ENCODE measurements at places on chromosomes 5 and 9.

GRCh38 chr5:98927242-98927988 is 1.4 kb downstream of the CHD1 start:
- peak; percentile 2 for DNase-seq

- DNase-seq, result no peak
Observed at GRCh38 chr5:66958201-66958979, 238.2 kb downstream of the CD180 start.

GRCh38 chr5:20276061-20276958 is 288.3 kb upstream of the CDH18 start:
- no peak for DNase-seq

- DNase-seq, result no peak
Observed at GRCh38 chr9:133876836-133877235, 115.3 kb downstream of the VAV2 start.

- DNase-seq, result no peak
Observed at GRCh38 chr5:145777445-145778063, 57.6 kb downstream of the PRELID2 start.

DNA sequence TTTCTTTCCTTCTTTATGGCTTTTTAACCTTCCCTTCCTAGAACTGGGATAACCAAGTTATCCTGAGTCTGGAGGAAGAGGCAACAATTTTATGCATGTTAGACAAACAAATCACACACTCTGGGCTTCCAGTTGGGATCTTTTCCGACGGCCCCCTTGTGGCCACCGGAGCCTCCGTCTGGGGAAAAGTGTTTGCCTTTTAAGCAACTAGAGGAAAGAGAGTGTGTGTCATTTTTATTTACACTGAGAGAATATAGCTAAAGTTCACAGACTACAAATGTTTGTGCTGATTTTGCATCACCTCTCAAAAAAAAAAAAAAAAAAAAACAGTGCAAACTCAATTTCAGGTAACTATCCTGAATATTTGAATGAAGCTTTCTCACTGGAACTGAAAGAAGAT is 126.2 kb downstream of the SEMA6A start:
- DNase-seq, result no peak

DNA sequence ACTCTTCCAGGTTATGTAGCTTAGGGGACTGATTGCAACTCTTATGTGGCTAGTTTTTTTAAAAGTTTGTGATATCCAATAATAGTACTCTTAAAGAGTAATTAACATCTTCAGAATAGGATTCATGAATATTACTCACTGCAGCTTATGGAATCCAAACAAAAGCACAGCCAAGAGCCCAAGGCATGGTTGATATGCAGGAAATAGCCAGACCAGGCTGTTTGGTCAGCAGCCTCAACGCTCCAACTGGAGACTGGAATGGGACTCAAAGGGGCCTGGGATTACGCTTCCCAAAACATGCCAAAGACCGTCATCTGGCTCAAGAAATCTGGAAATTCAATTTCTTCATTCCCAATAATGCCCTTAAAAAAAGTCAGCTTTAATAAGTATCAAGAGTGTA is 268.6 kb downstream of the SEC61B start:
- no peak for DNase-seq

GRCh38 chr5:10490927-10491672 is 49.4 kb downstream of the ROPN1L start:
- DNase-seq, result no peak

DNA sequence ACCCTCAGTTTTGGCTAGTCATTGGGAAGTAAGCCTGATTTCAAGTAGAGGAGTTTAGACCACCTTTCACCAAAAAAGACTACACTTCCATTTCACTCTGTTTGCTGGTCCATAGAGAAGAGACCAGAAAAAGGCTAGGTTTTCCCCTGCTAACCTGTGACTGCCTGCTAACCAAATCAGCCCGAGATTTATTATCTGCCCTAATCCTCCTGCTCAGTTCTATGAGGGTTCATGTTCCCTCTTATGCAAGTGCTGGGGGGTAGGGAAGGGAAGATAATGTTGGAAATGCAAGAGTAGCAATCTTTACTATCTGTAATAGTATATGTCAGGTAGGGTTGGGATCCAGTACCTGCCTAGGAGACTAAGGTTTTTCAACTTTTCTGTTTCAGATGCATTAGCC is 51.6 kb upstream of the CCNG1 start:
- DNase-seq, result no peak

DNA sequence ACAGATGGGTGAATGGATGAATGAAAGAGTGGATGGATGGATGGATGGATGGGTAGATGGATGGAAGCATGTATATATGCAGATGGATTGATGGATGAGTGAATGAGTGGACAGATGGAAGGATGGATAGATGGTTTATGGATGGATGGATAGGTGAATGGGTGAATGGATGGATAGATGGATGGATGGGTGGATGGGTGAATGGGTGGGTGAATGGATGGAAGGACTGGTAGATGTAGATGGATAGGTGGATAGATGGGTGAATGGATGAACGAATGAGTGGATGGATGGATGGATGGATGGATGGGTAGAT is 85.1 kb downstream of the COL5A1 start:
- no peak for DNase-seq
